Endodermal cell (in vitro differentiated cells): ENCODE measurements at places on chromosomes 3 and 15. TPM values are rescaled to one million over a fixed set of nuclear protein-coding genes. Genes with fewer than 3 reads are reported as not detected.

DNA sequence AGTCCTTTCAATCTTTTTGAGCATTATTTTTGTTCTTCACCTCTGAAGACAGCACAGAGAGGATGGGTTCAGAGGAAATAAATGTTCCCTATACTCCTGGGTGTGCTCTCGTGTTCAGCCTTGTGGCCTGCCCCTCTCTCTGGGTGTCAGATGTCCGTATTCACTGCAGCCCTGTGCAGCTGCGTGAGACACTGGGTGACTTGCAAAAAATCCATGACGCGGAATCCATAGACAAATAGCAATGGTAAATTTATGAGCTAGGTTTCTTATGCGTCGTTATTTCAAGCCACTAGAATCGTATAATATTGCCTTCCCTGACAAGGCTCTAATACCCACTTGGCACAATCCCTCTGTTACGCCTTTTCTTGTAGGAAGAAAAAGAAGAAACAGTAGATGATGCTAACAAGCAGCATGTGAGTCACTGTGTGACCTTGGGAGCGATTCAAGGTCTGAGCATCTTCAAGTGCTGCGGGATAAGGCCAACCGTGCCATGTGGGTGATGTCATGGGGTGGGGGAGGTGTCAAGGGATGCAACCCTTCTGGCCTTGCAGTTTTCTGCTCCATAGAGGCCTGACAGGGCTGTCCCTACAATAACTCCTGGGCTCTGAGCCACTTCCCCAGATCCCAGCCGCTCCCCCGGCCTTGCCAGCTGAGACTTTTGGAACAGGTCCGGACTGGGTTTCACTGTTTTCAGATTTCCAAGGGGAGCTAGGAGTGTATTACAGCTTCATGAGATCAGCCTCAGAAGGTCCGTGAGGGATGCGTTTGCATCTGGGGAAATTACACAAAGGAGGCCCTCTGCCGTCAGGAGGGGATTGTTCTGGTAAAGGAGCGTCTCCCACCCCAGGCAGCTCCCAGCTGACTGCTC, 47.6 kb upstream of the POMGNT2 start:
- no peaks in the 10 kb centered on the region for H3K36me3 ChIP-seq
- peak overlapping the region; percentile 27 for H3K27ac ChIP-seq
- peaks cover 24% of the 10 kb centered on the region for H3K27me3 ChIP-seq
- no peak overlapping the region for H3K4me3 ChIP-seq

DNA sequence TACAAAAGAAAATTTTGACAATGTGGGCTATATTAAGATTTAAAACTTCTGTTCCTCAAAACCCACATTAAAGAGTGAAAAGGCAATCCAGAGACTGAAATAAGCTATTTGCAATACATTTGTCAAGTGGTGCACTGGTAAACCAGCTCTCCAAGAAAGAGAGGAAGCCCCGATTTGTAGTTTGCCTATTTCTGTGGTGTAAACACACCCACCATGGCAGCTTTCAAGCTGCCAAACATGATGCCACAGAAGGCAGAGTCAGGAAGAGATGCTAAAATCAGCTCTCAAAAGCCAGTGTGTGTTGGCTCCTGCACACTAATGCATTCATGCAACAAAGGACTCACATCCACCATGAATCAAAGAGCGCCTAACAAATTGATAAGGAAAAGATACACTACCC, 17.5 kb downstream of the RFTN1 start:
- H3K27ac ChIP-seq, result no peak overlapping the region
- H3K27me3 ChIP-seq, result no peaks in the 10 kb centered on the region
- no peak for DNase-seq
- no peak overlapping the region for H3K4me3 ChIP-seq
- H3K4me1 ChIP-seq, result no peaks in the 10 kb centered on the region

GRCh38 chr15:94119298-94119811, 112.0 kb upstream of the MCTP2 start:
- no peak overlapping the region for H3K27ac ChIP-seq
- H3K4me3 ChIP-seq, result no peak overlapping the region
- H3K4me1 ChIP-seq, result no peaks in the 10 kb centered on the region

- no peak for DNase-seq
- H3K27me3 ChIP-seq, result no peaks in the 10 kb centered on the region
- peaks cover 10% of the 10 kb centered on the region for H3K4me1 ChIP-seq
- no peaks in the 10 kb centered on the region for H3K36me3 ChIP-seq
Observed at GRCh38 chr3:184637705-184638104, 74.2 kb downstream of the MAGEF1 start.

DNA sequence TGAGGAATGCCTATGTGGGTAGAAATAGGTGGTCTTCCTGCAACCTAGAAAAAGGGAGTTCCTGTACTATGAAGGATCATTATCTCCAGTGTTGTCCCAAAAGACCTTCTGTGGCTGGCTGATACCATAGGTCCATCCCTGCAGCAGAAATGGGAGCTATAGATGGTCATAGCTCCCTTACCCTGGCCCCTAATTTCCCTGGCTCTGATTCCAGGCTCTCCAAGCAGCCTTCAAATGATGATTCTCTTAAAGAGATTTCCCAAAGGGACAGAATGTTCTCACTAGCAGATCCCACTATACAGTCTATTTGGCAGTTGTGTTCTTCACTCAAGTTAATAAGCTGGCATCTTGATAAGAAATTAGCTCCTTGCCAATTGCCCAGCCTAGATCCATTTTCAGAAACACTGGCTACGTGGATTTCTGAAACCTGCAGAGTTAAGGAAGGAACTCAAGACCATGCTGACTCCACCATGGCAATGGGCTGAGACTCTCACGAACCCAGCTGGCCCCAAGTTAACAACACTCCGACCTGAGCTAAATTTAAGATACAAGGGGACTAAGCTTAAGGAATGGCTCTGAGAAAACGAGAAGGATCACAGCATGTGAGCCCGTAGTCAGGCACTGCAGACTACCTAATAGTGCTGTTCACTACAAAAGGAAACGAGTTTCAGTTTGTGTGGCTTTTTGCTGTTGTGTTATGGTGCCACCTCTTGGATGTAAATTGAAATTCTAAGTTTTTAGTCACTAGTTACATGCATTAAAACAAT, 11.4 kb downstream of the C15orf40 start:
- DNase-seq, result peak; percentile 62
- peaks cover 9% of the 10 kb centered on the region for H3K36me3 ChIP-seq
- no peak overlapping the region for H3K4me3 ChIP-seq
- H3K4me1 ChIP-seq, result peaks cover 3% of the 10 kb centered on the region
- H3K27ac ChIP-seq, result no peak overlapping the region

GRCh38 chr3:32421991-32422859, 30.6 kb downstream of the CMTM7 start:
- no peak overlapping the region for H3K4me3 ChIP-seq
- H3K36me3 ChIP-seq, result no peaks in the 10 kb centered on the region
- peaks cover 3% of the 10 kb centered on the region for H3K4me1 ChIP-seq
- DNase-seq, result no peak
- H3K27ac ChIP-seq, result no peak overlapping the region
- no peaks in the 10 kb centered on the region for H3K27me3 ChIP-seq

GRCh38 chr3:178184833-178185232, 351.4 kb upstream of the KCNMB2 start:
- H3K36me3 ChIP-seq, result no peaks in the 10 kb centered on the region
- no peak for DNase-seq
- no peaks in the 10 kb centered on the region for H3K4me1 ChIP-seq
- no peak overlapping the region for H3K27ac ChIP-seq
- no peaks in the 10 kb centered on the region for H3K27me3 ChIP-seq
- H3K4me3 ChIP-seq, result no peak overlapping the region

DNA sequence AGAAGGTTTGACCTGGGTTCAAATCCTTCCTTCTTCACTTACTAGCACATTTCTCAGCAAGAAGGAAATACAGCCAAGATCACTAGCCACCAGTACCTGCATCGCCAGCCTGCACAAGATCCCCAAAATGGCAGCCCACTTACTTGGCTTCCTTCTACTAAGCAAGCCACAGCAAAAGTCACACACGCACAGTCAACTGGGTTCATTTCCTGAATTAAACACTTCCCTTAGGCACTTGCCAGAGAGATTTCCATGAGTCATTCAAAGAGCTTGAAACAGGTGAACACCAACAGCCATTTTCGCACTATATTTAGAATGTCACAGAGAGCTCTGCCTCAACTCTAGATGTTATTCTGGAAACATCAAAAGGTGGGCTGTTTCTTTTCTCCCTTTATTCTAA, 42.6 kb downstream of the MGLL start:
- H3K4me3 ChIP-seq, result no peak overlapping the region
- no peak overlapping the region for H3K27ac ChIP-seq
- no peaks in the 10 kb centered on the region for H3K4me1 ChIP-seq
- no peak for DNase-seq
- H3K36me3 ChIP-seq, result no peaks in the 10 kb centered on the region

DNA sequence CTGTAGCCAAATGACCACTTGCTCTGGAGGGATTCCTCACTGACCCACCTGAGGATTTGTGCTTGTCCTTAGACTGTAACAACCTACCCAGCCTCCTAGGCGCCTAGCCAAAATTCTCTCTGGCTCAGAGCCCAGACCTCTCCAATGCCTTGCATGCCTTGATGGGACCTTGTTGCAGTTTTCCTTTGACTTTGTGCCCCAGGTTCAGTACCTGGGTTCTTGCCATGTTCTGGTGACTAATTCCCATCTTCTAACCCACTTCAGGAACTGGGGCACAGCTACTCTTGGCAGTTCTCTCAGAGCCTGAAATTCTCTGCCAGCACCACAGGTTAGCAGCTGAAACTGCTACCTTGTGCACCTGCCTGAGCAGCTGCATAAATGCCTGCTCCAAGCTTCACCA, 27.0 kb upstream of the UBE3A start:
- H3K27ac ChIP-seq, result no peak overlapping the region
- H3K4me1 ChIP-seq, result no peaks in the 10 kb centered on the region
- no peak for DNase-seq
- H3K4me3 ChIP-seq, result no peak overlapping the region
- H3K27me3 ChIP-seq, result no peaks in the 10 kb centered on the region
- no peaks in the 10 kb centered on the region for H3K36me3 ChIP-seq

DNA sequence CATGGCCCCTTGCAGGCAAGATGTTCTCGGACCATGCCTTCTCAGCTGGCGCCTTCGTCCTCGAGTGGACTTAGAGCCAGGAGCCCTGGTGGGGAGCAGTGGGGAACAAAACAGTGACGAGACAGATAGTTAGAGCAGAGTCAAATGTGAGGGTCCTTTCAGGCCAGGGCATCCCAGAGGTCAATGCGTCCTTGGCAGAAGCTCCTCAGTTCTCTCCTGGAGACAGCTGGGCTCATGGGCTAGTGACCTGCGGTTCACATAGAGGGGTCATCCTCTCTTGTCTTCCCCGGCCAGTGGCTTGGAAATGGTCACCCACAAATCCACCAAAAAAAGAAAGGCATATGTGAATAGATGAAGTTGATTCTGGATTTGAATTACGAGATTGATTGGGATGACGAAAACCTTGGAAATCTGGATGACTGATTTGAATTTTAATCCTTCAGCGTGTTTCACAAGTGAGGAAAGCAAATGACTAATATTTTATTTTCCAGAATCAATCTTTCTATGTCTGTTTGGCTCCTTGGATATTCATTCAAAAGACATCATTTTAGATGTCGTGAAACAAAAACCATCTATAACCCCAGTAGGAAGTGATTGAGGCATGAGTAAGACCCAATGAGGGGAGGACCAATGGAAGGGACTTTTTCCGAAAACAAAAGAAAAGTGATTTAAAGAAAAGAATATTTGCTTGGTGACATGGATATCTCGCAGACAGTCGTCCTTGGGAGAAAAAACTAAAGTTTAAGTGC, 84.5 kb downstream of the ASB7 start:
- DNase-seq, result no peak
- H3K4me1 ChIP-seq, result no peaks in the 10 kb centered on the region
- no peak overlapping the region for H3K27ac ChIP-seq
- no peaks in the 10 kb centered on the region for H3K36me3 ChIP-seq
- H3K27me3 ChIP-seq, result no peaks in the 10 kb centered on the region
- no peak overlapping the region for H3K4me3 ChIP-seq

GRCh38 chr3:155639462-155640055, 105.3 kb downstream of the PLCH1 start:
- H3K27me3 ChIP-seq, result no peaks in the 10 kb centered on the region
- no peak overlapping the region for H3K4me3 ChIP-seq
- peaks cover 11% of the 10 kb centered on the region for H3K4me1 ChIP-seq

DNA sequence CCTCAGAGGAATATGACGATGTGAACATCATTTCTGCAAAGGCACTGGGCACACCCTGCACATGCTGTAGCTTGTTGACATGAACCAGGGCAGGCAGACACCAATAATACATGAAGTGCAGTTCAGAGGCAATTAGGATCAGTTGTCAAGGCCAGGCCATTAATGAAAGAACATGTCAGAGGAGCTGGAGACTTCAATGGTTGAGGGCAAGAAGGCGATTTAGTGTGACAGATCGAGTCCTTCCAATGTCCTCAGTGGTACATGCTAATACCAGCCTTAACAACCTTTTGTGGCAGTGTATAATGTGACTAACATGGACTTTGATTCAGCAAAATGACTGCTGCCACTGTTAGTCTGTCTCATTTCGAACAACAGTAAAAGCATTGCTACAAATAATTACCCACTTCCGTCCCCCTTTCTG, 205.2 kb upstream of the NANOGP8 start:
- no peak overlapping the region for H3K4me3 ChIP-seq
- H3K36me3 ChIP-seq, result no peaks in the 10 kb centered on the region
- H3K27ac ChIP-seq, result no peak overlapping the region
- H3K27me3 ChIP-seq, result no peaks in the 10 kb centered on the region
- no peaks in the 10 kb centered on the region for H3K4me1 ChIP-seq

- no peaks in the 10 kb centered on the region for H3K27me3 ChIP-seq
- no peak overlapping the region for H3K27ac ChIP-seq
- no peaks in the 10 kb centered on the region for H3K36me3 ChIP-seq
- no peaks in the 10 kb centered on the region for H3K4me1 ChIP-seq
- no peak for DNase-seq
Observed at GRCh38 chr15:77866186-77866585, 211.3 kb downstream of the TBC1D2B start.

DNA sequence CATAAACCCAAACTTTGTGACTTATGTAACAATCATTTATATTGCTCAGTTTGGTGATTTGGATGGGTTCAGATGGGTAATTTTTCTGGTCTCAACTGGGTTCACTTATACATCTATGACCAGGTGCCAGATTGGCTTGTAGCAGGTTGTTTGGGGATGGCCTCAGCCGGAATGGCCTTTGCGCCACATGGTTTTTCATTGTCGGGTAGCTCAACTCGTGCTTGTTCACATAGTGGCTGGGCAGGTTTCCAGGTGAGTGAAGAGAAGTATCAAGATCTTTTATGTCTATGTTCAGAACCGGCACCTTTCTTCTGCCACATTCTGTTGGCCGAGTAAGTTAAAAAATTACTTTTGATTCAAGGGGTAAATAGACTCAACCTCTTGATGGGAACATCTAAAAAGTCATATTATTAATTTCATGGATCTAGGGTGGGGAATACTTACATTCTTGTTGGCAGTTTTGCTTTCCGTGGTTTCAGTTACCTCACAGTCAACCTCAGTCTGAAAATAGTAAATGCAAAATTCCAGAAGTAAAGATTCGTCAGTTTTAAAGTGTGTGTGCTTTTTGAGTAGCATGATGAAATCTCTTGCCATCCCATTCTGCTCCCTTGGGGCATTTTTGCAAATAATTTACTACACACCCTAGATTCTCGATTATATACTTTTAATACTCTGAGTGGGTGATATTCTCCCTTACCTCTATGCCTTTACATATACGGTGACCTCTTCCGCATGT, 745.7 kb upstream of the CCDC54 start:
- H3K27ac ChIP-seq, result no peak overlapping the region
- no peaks in the 10 kb centered on the region for H3K36me3 ChIP-seq
- DNase-seq, result no peak
- H3K4me3 ChIP-seq, result no peak overlapping the region
- H3K4me1 ChIP-seq, result no peaks in the 10 kb centered on the region

Gene CASR
- 0.02 and 0.04 TPM in 2 replicates for total RNA-seq

Gene NECTIN3
- 6.7 to 16.4 TPM (median 14.2 TPM) in 3 replicates for total RNA-seq

Gene SPINK8
- total RNA-seq, result not detected in 2 replicates

Gene C3orf80
- total RNA-seq, result 0.27 TPM in 1 of 2 replicates, not detected in the other

Gene TMC3
- total RNA-seq, result not detected in 2 replicates

Gene LARP6
- total RNA-seq, result 23.1 to 28.9 TPM (median 24.9 TPM) in 3 replicates

Gene SUCLG2
- 57.3 to 66.4 TPM (median 61.8 TPM) in 3 replicates for total RNA-seq

Gene LSM3
- 18.1 and 19.0 TPM in 2 replicates for total RNA-seq

Gene CHST13
- total RNA-seq, result 1.6 and 1.7 TPM in 2 replicates
